ENCODE measurements at places on chromosomes 7 and 10.

DNA sequence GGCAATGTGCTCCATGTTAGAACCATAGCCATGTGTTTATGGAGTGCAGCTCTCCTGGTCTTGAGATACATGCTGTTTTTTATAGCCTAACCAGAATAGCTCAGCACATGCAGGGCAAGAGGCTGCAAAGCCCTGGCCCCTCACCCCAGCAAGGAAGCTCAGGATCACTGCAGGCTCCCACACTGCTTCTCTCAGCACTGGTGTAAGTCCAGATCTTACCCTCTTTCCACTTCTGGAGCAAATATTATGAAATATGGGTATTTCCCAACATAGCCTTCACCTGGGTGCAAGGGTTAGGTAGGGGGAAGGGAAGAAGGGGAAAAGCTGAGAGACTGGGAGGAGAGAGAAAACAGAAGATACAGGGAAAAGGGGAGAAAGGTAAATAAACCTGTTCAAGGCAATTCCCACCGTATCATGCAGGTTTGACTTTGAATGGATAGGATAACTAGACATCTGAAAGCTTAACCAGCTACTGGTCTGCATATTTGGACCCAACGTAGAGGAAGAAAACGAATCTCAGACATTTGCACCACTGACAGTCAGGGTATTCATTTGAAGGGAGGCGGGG lies 19.7 kb downstream of the SKIDA1 start:
- no peak for DNase-seq

GRCh38 chr7:147207988-147208387 lies 1091.4 kb downstream of the CNTNAP2 start:
- no peak for DNase-seq

DNA sequence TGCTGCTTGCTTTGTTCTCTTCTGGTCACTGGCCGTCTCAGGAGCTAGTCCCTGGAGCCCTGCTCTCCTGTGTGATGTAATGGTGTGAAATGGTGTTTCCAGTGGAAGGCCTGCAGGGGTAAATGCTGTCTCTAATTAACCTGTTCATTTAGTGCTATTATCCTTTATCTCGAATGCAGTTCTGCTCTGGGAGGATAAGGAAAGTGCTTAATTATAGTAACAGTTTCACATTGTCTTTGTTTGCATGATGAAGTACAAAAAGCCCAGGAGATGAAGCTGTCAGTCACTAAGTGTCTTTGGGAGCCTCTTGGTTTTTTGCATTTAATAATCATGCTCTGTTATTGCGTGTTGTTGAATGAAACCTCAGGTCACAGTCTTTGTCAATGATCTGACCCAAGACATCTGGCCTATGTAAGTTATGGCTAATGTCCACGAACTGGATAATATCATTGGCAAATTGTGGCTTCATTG lies 755.3 kb upstream of the GALNT17 start:
- DNase-seq: peak; percentile 43

GRCh38 chr7:127632276-127632910 lies 14.5 kb upstream of the PAX4 start:
- peak; percentile 73 for DNase-seq

DNA sequence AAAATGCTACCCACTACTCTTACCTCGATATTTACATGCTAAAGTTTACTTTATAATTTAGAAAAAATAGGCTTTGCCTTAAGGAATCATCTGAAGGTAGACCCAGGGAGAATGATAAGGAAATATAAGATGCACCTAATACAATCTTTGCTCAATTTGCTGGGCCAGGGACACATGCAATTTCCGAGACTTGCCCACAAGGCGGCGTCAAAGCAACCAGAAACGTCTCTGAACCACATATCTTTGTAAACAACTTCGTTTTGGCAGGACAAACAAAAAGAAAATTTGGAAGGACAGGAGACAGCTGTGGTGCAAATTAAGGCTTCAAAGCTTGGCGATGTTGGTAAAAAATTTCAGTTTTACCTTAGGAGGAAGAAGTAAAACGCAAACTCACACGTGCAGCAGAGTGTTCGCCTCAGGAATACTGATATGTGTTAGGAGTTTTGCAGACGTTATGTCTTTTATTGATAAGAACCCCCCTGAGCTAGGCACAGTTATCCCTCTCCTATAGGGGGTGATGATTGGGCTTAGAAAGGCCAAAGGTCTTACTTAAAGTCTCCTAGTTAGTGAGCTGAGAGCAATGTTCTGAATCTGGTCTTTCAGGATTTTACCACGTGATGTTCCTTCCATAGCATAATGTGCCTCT lies 134.3 kb downstream of the PRKCQ start:
- DNase-seq: peak; percentile 38

- DNase-seq: no peak
Measured at GRCh38 chr10:105967256-105967655, 1197.2 kb downstream of the SORCS1 start.

GRCh38 chr10:33799944-33800323 lies 465.5 kb upstream of the NRP1 start:
- DNase-seq: no peak

- peak; percentile 59 for DNase-seq
Measured at GRCh38 chr7:49119706-49120105, 195.4 kb downstream of the CDC14C start.

- no peak for DNase-seq
Measured at GRCh38 chr7:135195968-135196629, 15.2 kb downstream of the WDR91 start.

- DNase-seq: no peak
Measured at GRCh38 chr10:822661-823367, 108.7 kb downstream of the LARP4B start.

DNA sequence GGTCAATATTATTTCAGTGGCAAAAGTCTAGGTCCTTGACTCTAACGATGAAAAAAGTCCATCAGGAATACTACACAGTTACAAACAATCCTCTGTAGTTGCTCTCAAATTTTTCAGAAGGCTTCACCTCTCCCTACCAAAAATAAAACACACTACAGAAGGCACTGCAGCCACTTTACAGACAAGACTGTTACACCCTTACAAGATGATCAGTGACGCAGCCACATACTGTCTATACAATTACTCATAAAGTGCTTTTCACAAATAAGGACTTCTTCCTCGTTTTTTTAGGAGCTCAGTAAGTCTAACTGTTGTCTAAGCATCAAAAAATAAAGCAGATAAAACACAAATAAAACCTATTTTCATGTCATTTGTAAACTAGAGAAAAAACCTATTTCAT lies 27.1 kb downstream of the NDUFB2 start:
- DNase-seq: no peak

GRCh38 chr7:94250124-94250523 lies 144.6 kb upstream of the COL1A2 start:
- DNase-seq: no peak

- DNase-seq: no peak
Measured at GRCh38 chr10:62895063-62895462, 78.9 kb upstream of the EGR2 start.

DNA sequence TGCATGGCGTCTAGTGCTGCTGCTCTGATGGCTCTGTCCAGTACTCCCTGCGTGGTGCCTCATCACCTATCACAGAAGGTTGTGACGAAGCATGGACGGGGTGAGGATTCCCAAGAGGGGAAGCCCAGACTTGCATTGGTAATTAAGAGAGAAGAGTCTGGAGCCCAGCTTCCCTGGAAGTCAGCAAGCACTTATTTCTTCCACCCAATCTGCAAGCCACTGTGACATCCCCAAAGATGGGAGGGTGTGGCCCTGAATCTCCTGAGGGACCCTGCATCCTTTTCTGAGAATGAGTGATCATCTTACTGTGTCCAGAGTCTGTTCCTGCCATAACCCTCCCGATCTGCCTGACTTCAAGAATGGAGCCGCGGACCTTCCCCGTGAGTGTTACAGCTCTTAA lies 166.7 kb downstream of the PTPN20 start:
- no peak for DNase-seq

- DNase-seq: no peak
Measured at GRCh38 chr7:28083164-28083997, 97.2 kb downstream of the JAZF1 start.

- DNase-seq: no peak
Measured at GRCh38 chr10:5892007-5892406, 2.0 kb downstream of the FBH1 start.

DNA sequence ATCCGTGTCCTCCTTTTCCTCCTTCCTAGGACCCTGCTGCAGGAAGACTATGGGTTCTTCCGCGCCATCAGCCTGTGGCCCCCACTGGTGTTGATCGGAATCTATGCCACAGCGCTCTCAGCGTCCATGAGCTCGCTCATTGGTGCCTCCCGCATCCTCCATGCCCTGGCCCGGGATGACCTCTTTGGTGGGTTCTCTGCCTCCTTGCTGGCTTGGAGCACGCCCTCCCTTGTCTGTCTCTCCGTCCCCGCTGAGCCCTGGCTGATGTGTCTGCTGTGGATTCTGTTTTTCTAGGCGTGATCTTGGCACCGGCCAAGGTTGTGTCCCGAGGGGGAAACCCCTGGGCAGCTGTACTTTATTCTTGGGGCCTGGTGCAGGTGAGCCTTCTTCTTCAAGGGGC lies 7.3 kb upstream of the TRIP6 start:
- DNase-seq: no peak

DNA sequence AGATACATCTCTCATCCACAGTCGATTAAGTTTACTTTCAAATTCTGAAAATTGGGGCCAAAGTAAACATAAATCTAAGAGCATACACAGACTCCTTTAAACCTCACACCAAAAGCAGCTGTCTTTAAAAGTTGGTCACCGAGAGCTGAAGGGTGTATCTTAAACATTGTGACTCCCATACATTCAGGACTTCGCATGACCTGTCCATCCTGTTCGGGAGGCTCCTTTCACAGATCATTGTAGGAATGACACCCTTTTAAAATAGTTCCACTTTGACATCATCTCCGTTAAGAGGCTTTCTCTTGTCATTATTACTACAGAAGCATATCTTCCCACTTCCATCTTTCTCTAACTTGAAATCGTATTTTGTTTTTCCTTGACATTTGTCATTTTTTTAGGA lies 440.0 kb downstream of the DNAJB9 start:
- DNase-seq: no peak

DNA sequence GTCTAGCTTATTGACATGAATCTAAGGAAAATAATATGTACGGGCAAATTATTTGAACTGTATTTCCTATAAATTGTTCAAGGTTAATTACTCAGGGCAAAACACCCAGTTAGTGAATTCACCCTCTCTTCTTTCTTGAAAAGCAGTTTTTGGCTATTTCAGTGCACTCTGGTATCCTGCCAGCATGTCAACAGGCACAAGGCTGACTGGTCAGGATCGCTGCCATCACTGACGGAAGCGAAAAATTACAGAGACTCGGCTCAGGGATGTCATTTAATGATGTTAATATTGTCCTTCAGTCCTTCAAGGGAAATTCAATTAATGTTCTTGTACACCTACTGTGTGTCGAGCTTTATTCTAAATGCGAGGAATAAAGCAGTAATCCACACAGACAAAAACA lies 28.3 kb upstream of the OLAH start:
- no peak for DNase-seq

- DNase-seq: peak; percentile 10
Measured at GRCh38 chr7:110841840-110842545, 248.9 kb upstream of the LRRN3 start.

- DNase-seq: no peak
Measured at GRCh38 chr10:11724938-11725776, 17.0 kb upstream of the ECHDC3 start.

- DNase-seq: no peak
Measured at GRCh38 chr10:17234431-17234945, 6.4 kb downstream of the VIM start.

- DNase-seq: no peak
Measured at GRCh38 chr10:96747734-96748550, 27.6 kb upstream of the PIK3AP1 start.

DNA sequence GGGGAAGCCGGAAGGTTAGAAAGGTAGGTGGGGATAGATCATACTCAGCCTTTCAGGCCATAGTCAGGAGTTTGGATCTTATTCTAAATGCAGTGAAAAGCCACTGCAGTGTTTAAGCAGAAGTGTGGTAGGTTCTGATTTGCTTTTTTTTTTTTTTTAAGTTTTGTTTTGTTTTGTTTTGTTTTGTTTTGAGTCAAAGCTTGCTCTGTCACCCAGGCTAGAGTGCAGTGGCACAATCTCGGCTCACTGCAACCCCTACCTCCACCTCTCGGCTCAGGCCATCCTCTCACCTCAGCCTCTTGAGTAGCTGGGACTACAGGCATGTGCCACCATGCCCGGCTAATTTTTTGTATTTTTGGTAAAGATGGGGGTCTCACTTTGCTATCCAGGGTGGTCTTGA lies 23.5 kb downstream of the RHOBTB1 start:
- DNase-seq: no peak

DNA sequence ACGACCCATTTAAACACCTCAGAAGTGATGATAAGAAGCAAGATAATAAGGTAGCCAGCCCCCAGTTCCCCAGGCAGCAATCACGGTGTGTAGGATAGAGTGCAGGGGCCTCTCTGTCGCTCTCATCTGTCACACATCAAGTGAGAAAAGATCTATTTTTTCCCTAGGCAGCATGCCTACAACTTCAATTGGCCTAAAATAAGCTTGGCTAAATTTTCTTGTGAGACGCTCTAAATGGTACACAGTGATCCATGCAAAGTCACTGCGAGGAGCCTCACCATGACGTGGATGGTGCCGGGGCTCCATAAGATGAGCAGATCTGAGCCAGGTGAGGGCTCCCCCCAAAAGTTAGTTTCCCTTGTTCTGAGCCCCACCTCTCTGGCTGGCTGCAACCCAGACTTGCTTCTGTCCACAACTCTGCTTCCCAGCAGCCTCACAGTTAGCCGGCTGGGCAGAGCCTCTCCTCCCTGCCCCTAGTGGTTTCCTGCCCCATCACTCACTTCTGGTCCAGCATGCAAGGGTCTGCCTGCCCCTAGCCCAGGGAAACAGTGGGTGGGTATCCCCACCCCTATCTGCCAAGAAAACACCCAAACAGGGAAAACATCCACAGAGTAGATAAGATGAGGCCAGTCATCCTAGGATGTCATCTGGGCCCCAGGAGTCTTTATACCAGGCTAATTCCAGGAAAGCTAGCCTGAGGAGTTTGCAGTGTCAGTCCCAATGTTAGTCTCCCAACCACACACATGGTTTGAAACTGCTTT lies 342.1 kb downstream of the GRID1 start:
- DNase-seq: peak; percentile 5

- no peak for DNase-seq
Measured at GRCh38 chr7:69889338-69889975, 291.2 kb downstream of the AUTS2 start.

- DNase-seq: no peak
Measured at GRCh38 chr10:125094806-125095205, 65.6 kb downstream of the CTBP2 start.

DNA sequence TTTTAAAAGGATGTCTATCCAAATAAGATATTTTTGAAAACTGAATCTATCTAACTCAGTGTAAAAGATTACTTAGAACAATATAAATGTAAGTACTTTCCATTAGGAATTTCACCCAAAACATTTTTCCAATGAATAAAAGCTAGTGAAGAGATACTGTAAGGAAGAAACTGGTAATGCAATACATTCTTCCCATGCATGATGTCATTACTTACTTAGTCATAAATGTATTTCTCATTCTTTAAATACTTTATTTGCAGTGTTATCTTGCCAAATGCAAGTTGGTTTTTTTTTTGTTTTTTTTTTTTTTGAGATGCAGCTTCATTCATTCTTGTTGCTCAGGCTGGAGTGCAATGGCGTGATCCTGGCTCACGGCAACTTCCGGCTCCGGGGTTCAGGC lies 265.6 kb downstream of the PHF14 start:
- DNase-seq: no peak

Measured in ELF-1 (cell line).